ENCODE measurements at places on chromosomes 11 and 22.

DNA sequence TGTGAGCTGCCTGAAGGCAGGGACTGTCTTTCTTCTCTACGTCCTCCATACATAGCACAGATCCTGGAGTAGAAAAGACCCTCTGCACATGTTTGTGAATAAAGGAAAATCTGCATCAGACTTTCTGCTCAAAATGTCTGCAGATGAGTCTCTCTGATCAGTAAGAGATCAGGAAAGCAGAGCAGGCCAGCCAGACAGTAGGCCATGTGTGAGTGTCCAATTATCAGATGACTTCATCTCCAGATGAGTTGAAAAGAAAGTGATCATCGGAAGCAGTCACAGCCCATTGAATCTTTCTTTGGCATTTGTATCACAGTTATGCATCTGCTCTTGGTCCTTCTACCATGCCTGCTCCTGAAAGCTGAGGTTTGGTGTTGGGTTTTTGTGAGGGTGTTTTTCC lies 298.7 kb upstream of the NCAM1 start:
- DNase-seq: no peak

DNA sequence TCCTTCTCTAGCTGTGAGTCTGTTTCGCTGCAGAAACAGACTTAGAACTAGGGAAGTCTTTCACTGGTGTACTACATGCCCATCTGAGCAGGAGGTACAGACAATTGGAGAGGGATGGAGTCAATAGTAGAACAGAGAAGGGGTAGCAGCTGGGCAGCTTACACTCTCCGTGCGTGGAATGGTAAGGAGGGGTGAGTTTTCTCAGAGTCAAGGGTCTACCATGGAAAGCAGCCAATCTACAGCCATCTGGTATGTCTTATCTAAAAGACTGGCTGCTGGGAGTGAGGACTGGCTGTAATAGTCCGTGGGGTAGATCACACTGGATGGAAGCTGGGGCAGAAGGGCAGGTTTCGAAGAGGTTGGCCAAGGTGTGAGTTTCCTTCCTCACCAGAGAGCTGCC lies 137.3 kb upstream of the TENM4 start:
- no peak for DNase-seq

- no peak for DNase-seq
These were observed 150.2 kb downstream of the ETS1 start for GRCh38 chr11:128437136-128437535.

DNA sequence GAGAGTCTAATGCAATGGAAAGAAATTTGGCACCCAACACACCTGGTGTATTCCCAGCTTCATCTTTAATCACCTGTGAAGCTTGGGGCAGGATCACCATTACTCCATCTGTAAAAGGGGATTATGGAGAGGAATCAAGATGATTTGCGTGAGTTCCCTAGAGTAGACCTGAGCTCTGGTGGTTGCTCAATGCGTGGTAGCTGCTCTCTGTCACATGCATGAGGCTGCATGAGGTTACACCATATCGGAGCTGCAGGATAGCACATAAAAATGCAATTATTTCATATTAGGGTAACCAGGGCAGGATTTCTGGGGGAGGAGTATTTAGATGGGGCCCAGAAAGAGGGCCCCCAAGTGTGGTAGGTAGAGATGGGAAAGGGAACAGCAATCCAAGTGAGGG lies 35.3 kb upstream of the CLMP start:
- DNase-seq: no peak

- peak; percentile 92 for DNase-seq
These were observed at the start of gene LIPT2 for GRCh38 chr11:74492974-74493790. LIPT2 (minus strand) TSS chr11:74493724; CDS start chr11:74493703, 21 bp downstream.

DNA sequence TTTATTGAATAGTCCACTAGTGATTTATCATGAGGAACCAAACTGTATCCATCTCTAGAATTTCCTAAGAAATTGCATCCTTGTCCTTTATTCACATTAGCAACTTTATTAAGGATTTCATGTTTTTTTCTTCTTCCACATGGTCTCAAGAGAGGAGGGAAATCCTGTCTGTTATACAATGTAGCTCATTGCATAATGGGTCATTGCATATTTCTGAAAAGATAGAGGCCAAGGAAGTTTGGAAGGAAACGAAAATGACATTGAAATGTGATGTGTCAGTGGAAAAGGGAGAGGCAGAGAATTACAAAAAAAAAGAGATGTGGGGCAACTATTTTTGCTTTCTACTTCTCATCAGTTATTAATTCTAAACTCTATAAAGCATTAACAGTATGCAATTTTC lies 353.1 kb downstream of the METTL15 start:
- no peak for DNase-seq

- no peak for DNase-seq
These were observed 82.1 kb downstream of the USP47 start for GRCh38 chr11:11923828-11924227.

DNA sequence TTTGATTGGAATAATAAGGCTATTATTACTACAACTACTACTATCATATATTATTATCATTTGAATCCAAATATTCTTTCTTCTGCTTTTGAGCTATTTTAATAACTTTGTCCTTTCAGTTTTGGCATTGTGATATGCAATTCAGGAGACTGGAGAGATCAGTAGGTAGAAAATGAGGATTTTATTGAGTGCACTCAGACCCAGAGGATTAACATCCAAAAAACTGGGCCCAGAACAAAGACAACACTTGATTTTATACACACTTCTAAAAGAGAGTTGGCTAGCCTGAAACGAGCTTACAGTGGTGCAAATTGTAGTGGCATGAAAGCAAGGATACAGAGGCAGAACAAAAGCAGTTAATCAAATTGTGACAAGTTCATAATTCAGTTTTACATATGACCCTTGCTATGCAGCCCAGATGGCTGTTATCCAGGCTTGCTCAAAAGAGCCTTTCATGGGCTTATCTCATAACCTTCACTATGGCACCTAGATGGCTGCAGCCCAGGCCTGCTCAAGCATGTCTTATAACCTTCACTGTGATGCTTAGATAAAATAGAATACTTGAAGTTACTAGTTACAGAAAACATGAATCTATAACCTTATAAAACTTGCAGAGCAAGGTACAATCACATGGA lies 796.3 kb upstream of the RAG2 start:
- DNase-seq: no peak

DNA sequence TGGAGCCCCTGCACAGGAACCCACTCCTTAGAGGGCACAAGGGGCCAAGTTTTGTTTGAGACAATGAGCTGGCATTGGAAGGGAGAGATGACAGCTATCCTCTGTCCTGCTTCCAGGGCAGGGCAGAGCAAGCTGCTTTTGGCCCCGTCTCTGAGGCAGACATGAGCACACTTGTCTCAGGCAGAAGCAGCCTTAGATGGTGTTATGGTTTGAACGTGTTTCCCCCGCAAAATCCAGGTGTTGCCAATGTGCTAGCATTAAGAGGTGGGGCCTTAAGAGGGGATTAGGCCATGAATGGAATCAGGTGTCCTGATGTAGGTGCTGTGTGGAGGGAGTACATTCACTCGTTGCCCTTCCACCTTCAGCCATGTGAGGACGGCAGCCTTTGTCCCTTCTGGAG lies 2.5 kb downstream of the TP53AIP1 start:
- peak; percentile 31 for DNase-seq

DNA sequence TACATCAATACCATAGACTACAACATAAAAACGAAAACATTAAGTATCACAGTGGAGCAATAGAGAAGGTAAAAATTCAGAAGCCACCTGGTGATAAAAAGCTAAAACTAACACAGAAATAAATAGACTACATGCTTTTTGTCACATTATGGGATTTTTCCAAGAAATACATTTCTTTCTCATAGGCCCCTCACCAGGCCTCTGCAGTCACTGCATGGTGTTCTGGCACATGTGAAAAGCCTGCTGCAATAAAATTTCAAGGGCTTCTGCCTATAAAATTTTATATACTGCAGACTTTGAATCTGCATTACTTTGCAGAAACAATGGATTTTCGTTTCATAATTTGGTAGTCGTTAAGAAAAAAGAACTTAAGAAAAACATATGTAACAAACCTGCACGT lies 655.5 kb downstream of the CNTN5 start:
- no peak for DNase-seq

DNA sequence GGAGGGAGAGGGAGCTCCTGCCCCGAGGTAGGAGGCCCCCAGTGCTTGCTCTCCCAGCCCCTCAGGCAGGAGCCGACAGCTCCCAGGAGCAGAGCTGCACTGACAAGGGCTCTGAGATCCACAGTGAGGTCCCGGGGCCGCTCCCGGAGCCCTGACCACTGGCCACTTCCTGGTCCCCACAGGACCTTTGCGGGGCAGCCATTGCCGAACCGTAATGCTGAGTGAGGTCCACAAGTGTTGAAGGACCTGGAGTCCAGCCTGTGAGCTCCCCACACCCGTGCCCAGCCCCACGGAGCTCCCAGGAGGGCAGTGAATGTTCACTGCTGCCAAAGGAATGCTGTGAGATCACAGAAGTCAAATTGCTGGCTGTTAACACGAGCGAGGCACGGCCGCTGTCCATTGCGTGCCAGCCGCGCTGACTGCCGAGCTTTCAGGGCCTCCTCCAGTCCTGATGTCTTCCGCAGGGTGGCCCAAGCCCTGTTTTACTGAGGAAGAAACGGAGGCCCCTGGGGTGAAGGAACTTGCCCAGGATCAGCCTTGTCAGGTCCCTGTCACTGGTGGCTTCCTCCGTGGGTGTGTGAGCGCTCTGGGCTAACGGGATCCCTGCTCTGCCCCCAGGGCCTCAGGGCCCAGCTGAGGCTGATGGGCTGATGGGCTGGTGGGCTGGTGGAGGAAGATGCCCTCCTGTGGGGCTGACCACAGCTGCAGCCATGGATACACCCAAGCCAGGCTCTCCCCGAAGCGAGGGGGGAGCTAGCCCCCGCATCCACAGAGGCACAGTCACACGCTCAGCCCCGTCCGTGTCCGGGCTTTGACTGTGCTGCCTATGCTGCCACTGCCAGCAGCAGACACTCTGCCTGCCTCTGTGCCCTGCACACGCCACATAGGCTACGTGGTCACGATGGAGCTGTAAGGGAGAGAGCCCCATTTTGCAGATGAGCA lies 70.8 kb downstream of the WNT7B start:
- DNase-seq: no peak

- DNase-seq: no peak
These were observed 143.4 kb downstream of the MAML2 start for GRCh38 chr11:96199563-96200025.

GRCh38 chr11:108534274-108534882 lies 36.2 kb upstream of the POGLUT3 start:
- DNase-seq: no peak

DNA sequence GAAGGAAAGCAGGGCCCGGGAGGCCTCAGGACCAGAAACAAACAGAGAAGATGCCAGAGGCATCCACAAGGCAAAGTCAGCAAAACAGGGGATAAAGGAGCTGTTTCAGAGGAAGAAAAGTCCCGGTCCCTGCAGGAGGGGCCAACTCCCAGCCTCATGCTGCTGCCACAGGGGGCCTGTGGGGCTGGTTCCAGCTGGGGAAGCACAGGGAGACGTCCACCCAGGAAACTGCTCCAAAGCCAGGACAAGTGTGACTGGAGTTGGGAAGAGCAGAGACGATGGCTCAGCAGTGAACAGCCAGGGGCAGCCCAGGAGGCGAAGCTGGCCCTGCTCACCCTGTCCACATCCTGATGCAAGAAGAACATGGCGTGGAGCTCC lies 454.4 kb downstream of the BRD1 start:
- DNase-seq: no peak

GRCh38 chr22:29224859-29225410 lies 19.2 kb downstream of the EMID1 start:
- DNase-seq: no peak

- DNase-seq: no peak
These were observed 7.7 kb upstream of the PANX1 start for GRCh38 chr11:94120946-94121345.

DNA sequence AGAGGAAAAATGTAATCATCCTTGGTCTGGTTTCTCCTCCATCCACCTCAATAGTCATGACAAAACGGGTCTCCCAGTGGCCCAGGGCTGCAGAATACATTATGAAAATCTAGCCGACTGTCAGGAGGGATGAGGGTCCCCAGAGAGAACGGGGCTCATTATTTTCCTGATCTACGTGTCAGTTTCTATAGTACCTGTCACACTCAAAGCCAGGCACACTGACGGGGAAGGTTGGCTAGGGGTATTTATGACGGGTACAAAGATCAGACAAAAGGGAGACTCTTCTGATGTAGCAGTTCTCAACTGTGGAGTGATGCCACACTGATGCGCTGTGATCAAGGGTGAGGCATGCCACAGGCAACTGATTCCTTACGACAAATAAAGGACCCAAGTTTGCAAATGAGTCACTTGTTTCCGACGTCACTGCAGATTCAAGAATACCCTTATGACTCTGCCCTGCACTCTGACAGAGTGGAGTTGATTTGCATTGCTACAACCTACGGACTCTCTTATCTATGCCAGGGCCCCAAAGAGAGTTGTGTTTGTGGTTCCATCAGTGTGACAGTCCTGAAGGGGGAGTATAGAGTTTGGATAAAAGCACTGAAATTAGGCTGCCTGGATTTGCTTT lies 188.2 kb upstream of the TBCEL start:
- DNase-seq: no peak

- DNase-seq: no peak
These were observed 142.5 kb downstream of the C11orf91 start for GRCh38 chr11:33558097-33558496.

DNA sequence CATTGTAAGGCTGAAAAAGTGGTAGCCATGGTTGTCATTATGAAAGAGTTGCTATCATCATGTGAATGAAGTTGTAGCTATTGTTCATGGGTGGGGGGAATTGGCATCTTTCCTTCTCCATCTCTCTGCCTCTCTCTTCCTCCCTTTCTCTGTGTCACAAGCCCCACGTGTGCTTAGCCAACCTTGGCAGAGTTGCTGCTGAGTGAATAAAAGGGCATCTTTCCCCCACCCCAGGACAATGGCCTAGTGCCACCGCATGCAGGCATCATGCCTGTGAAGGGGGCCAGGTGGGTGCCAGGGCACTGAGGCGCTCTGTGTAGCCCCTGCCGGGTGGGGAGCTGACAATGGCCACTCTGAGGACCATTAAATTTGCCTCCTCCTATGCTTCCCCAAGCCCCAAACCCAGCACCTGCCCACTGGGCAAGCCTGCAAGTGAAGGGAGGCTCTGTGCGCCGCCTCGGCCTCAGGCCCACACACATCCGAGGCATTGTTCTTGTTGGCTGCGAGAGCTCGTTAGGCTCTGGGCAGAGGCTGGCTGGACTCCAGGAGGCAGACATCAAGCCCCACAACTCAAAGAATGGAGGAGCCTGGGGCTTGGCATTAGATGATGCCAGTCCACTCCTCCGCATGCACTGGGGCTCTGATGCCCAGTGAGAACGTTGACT lies 103.9 kb downstream of the SEZ6L start:
- no peak for DNase-seq

DNA sequence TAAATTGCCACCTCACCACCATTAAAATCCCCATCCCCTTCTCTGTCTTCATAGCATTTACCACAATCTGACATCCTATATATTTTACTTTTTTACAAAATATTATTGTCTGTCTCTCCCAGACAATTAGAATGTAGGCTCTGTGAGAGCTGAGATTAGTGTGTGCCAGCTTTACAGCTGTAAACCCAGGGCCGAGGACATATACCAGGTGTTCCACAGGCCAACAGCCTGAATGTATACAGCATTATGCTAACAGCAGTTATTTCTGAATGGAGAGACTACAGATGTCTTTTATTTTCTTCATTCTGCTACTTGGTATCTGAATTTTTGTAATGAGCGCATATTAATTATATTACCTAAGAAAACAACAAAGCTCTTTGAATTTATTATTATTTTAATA lies 36.7 kb downstream of the FZD4 start:
- DNase-seq: no peak

GRCh38 chr11:16876053-16876752 lies 137.8 kb downstream of the C11orf58 start:
- DNase-seq: peak; percentile 56

- no peak for DNase-seq
These were observed 524 bp upstream of the SLC1A2 start for GRCh38 chr11:35419830-35420333.

GRCh38 chr11:47992959-47993820 lies 12.8 kb downstream of the PTPRJ start:
- no peak for DNase-seq

Measured in RWPE1 (cell line).